ENCODE measurements at places on chromosomes 3 and 15.

GRCh38 chr3:66336333-66336766 lies 115.5 kb downstream of the SLC25A26 start:
- DNase-seq: no peak

GRCh38 chr3:13647298-13648059 lies 98.6 kb downstream of the FBLN2 start:
- DNase-seq: no peak

- DNase-seq: no peak
Observed at GRCh38 chr3:183435661-183436060, 7.2 kb upstream of the MCF2L2 start.

DNA sequence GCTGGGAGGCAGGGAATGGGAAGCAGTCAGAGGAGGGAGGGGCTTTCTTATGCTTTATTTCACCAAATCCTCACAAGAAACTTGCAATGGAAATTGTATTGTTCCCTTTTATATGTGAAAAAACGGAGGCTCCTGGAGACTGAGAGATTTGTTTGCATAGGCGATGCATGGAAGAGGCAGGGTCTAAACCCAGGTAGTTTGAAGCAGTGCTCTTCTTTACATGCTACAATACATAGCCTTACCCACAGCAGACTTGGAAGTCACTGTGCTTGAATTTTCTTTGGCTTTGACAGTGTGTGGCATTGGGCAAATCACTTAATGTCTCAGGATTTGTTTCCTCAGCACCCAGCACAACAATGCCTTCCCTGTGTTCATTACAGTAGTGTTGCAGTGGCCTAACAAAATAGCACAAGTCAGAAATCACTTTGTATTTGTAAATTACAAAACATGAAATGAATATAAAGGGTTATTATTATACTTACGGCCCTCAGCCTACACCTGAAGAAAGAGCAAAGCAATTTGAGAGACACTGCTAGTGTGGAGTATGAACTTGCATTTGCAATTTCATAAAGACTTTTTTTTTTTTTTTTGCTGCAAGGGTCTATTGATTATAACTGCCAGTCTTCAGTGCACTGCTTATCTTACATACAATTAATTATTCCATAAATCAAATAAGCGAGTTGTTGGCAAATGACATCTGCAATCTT lies 646.4 kb upstream of the KCNMB2 start:
- DNase-seq: no peak

GRCh38 chr3:48217449-48217848 lies 5.8 kb upstream of the CAMP start:
- no peak for DNase-seq

DNA sequence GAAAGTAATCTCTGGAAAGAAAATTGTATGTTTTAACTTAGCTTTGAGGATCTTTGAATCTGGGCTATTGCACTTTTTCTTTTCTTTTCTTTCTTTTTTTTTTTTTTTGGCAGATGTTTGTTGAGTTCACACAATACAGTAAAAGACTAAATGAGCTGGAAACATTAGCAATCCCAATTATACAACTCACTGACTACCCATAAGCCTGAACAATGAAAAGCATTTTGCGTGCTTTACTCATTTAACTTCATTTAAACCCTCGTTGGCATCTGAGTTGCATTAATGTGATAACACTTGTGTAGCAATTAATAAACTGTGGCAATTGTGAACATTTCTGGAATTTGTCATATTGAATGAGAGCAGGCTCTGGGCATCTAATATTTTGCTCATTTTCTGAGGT lies 269.4 kb upstream of the RBMS3 start:
- no peak for DNase-seq

DNA sequence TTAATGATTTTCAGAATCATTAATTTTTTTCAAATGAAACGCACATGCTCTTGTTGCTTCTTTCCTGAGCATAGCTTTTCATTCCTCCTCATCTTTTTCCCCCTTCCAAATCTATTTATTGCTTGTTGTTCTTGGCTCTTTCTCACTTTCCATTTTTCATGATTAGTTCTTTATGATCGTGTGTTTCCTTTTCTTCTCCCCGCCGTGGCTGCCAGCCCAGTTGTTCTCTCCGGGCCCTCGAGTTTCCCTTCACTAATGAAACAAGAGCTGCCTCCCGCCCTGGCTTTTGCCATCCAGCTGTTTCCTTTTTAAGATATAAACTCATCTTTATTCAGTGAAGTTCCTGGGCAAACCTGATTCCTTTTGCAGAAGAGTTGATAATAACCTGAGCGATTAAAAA lies 170.2 kb upstream of the NR2F2 start:
- DNase-seq: no peak

DNA sequence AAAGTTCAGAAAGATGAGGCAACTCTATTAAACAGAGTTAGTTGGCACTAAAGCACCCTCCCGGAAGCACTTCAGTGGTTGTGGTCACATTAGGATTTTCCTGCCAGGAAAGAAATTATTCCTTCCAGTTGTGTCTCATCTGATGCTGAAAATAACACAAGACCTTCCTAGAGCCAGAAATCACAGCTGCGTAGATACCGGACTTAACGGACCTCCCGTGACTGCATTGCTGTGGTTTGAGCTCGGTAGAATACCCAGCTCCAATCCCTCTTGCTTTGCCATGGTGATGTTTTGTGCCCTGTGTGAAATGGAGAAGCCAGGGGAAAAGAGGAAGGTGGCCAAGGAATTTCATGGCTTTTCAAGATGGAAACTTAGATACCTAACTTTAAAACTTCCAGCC lies 215.0 kb upstream of the IGF1R start:
- no peak for DNase-seq

DNA sequence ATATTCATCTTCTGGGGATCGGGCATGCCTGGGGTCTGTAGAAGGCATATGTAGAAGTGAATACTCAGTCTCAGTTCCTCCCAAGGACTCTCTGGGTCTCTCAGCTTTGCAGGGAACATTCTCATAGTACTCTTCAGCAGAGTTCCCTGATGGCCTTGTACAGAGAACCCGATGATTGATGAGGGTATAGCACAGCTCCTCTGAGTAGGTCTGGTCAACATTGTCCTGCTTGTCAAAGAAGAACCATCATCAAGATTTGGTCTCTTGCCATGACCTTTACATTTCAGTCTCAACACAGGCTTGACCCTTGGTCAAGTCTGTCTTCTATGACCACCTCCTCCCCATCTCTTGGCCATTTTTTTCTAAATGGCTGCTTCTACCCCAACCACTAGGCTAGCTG lies 9.5 kb downstream of the GCSAM start:
- DNase-seq: no peak

DNA sequence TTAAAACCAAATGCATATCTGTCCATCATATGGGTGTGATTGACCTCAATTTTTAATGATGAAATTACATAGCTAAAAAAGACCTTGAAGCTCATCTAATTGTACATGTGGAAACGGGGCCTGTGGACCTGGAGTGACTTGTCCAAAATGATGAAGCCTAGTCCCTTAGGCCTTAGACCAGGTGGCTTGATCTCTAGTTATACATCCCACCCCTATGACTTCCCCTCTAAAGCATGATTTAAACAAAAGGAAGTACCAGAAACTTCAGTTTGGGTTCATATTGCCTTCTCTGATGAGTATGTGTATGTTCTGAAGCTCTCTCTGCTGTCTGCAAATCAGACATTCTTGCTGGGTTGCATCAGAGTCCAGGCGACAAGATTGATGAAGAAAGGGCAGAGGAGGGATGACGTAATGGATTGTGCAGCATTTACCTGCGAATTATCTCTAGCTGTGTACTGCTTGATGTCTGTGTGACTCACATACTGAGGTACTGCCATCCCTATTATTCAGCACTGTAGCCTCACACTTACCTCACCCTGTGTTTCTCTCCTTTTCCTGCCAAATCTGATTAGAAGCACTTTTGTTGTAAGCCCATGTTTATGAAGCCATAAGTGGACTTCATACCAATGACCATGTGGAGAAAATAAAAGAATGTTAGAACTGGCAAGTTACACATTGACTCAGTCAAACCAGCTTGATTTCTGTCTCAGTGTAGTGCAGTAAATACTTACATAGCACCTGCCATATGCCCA lies 111.5 kb downstream of the FILIP1L start:
- no peak for DNase-seq

- no peak for DNase-seq
Observed at GRCh38 chr3:42066516-42067181, 24.5 kb upstream of the TRAK1 start.

DNA sequence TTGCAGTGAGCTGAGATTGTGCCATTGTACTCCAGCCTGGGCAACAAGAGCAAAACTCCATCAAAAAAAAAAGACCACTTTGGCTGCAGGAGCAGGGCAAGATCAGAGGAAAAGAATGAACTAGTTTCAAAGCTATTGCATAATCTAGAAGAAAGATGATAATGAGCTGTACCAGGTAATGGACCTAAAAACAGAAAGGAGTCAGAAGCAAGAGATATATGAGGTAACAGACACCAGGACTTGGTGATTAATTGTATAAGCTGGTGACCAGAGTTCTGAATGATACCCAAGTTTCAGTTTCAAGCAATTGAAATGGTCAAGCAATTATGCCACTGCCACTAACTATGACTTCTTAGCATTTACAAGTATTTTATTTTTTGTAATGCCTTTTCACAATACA lies 2.9 kb downstream of the POLQ start:
- DNase-seq: no peak

DNA sequence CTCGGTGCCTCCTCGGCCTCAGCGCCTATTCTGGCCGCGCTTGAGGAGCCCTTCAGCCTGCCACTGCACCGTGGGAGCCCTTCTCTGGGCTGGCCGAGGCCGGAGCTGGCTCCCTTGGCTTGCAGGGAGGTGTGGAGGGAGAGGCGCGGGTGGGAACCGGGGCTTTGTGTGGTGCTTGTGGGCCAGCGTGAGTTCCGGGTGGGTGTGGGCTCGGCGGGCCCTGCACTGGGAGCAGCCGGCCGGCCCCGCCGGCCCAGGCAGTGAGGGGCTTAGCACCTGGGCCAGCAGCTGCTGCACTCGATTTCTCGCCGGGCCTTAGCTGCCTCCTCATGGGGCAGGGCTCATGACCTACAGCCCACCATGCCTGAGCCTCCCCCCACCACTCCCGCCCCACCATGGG lies 26.6 kb upstream of the TRIM42 start:
- DNase-seq: no peak

DNA sequence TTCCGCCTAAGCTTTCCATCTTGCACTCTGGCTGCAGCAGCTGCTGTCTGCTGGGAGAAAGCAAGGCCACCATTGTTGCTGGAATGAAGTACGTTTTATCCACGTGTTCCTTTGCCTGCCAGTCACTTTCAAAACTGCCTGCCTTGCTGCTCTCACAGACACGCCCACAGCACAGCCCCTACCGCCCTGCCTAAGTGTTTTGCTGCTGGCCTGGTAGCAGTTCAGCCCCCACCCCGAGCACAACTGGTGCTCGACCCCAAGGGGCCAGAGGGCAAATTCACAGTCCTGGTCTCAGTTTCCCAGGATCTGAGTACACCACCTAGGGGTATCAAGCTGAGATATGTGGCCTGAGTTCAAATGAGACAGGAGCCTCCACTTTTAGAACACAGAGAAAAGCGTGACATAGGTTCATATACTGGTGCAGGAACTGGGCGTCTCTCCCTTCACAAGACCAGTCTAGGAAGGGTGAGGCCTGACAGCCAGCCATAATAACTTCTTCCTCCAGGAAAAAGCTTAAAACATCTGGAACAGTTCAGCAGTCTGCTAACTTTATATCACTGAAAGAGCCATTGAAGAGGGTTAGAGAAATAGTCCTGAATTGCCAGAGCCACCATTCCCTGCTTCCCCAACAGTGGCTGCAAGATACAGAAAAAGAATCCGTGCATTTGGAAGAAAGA lies 1012.3 kb downstream of the ZPLD1 start:
- no peak for DNase-seq

All from renal cortex interstitium (tissue), 15 donors.